Activated T-helper 1 cell treated with anti-CD3 and anti-CD28 coated beads, Interleukin-2, amount 50 U/mL, for 16 hours (primary cell): ENCODE measurements at places on chromosomes 7 and 10.

DNA sequence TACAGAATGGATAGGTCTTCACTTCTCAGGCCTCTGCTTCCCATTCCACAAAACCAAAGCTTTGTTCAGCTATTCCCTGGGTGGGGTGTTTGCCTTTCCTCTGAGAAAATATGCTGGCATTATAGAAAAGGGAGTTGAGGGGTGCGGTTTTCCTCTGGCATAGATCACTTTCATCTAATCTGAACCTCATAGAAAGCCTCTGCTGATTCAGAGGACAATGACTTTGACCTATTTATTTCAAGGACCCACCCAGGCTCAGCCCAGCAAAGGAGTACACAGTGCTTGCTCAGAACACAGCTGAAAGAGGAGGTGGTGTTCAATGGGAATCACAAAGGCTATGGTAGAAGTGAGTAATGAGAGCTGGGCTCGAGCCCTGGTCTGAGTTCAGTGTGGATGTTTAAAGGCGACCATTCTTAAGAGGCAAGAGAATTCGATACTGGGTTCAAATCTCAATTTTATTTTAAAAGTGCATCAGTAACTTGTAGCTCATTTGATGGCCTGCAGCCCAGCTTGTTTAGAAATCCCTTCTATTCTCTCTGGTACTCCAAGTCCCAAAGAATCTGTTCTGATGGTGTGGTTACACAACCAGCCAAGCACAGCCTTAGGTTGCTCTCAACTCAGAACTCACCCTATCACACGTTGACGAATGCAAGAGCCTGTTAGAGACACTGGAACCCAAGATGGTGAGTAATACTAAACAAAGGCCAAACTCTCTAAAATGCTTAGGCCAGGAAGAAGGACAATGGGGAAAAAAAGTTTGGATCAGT is 1012.8 kb downstream of the LRMDA start:
- no peak for DNase-seq

DNA sequence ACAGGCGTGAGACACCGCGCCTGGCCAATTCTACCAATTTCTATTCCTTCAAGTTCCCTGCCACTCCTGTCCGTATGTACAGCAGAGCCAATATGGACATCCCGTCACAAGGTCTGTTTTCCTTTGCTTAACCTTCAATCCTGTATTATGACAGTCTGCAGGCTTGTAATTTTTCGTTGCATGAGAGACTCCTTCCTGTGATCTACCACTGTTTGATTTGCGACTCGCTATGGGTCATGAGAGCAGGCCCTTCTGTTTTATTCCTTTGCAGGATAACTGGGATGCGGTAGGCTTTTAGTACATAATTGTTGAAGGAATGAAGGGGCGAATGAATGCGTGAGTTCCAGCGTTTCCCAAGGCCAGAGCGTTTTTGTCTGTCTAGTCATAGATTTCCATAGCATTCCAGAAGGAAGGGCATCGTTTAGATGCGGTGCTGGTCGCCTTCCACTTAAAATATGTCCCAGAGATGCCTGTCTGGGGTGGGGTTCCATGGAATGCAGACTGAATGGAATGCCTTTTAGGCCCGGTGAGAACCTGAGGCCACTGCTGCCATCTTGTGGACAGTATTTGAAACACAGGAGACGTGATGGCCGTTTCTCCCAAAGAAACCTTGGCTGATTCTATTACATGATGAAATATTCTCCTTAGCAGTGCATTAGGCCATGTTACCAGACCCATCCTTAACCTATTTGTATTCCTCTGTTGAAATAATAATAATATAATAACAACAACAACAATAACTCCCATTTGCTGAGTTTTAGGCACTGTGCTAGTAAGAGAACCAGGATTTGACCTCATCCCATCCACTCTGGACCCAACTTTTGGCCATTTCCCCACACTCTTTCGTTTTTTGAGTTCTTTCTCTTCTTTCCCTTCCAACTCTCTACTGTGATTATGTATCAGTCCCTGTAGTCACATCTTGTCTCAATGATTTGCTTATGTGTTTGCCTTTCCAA is 193.2 kb downstream of the MYOF start:
- peak; percentile 6 for DNase-seq

GRCh38 chr7:48376263-48376662 is 205.0 kb downstream of the ABCA13 start:
- no peak for DNase-seq

- no peak for DNase-seq
These were observed 187.8 kb downstream of the PARD3 start for GRCh38 chr10:34627331-34627730.

DNA sequence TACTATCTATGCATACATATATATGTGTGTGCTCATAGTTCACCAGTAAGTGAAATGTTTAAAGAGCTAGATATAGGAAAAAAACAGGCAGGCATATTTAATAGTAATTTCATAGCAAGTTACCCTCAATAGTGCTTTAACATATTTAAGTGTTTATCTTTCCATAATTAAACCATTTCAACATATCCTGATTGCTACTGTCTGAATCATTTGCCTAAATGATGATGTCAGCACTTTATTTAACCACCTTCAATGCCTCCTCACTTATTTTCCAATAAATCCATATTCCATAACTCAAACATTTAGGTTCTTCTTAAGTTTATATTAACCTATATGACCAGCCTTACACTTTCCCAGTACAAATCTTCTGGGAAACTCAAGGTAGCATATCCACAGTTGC is 601.1 kb downstream of the ARL4A start:
- DNase-seq = no peak
